LNCaP clone FGC (cell line): ENCODE measurements at places on chromosomes 12 and 14.

DNA sequence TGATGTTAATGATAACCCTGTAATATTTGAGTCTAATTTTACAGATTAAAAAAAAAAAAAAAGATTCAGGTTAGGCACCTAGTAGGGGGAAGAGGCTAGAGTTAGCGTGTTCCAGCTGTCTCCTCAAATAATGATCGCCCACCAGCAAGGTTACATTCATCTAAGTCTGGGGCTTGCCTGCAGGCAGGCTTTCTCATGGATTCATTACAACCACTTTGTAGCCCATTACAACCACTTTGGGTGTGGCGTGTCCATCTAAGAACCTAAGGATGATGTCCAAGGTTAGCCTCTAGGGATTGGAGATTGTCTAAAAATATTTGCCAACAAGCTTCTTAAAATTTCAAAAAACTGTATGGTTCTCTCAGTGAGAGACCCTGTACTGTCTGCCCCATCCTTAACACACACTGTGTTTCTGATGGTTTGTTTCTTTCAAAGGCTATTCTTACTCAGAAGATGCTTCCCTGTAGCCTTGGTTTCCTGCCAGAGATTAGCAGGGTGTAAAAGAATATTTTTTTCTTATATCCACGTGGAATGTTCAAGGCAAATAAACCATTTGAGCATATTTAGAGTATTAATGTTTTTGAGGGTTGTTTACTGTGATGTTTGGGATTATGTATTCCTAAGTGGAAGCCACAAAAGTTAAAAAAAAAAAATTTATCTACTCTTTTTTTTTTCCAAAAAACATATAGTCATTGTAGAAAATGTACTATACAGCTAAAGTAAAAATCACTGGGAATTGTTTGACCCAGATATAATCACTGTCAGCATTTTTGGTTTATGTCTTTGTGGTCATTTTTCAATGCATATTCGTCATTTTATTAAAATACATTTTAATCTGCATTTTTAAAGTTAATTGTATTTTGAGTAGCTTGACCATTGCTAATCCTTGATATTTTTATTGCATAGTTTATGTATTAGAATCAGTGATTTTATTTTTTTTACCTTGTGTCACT, 1.7 kb downstream of the DYNC1H1 start:
- no peak for DNase-seq

GRCh38 chr14:51269634-51270033, 29.6 kb downstream of the TMX1 start:
- DNase-seq = no peak

DNA sequence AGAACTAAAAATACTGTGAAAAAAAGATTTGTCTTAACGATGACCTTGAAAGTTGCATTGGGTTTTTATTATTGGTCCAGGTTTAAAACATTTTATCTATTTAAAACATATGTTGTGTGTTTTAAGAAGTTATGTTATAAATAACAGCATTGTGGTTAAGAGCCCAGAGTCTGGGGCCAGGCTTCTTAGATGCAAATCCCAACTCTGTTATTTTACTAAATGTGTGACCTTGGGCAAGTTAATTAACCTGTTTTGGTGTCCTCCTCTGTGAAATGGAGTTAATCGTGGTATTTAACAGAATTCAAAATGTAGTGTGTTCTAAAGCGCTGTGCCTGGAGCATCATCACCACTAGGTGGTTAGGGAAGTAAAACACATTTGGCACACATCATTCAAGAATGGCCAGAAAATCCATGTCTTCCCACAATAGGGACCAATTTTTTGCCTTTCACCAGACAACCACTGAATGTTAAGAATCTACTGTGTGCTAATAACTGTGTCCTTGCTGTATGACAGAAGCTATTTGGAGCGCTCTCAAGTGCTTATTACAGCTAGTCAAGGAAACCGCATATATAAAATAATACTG, 133.3 kb downstream of the MON2 start:
- DNase-seq = no peak

DNA sequence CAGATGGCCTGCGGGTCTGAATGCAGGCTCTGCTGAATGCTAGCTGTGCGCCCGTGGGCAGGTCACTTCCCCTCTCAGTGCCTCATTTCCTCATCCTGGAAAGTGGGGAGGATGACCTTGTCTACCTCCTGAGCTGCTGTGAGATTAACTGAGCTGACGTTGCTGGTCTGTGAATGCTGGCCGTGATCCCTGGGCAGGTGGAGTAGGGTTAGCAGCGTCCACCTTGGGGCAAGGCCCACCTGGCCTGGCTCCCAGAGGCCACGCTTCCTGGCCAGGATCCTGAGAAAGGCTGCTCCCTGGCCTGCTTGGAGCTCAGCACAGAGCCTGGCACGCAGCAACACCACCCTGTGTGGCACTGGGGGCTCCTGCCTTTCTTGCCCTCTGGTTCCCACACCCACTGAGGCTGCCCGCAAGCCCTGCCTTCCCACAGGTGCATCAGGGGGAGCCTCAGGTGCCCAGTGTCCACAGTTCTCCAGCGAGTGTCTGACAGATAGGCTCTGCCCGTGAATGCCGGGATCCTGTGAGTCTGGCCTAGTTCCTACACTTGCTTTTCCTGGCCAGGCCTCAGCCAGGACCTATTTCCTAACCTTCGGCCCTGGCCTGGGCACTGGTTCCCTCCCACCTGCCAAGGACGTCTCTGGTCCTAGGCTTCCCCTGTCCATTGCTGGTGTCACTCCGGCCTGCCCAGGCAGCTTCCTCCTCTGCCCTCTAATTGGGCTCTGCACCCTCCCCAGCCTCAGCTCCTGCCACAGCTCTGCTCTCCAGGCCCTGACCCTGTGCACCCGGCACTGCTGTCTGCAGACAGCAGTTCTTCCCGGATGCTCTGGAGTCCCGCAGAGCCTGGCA, 37.2 kb upstream of the TDRD9 start:
- no peak for DNase-seq

DNA sequence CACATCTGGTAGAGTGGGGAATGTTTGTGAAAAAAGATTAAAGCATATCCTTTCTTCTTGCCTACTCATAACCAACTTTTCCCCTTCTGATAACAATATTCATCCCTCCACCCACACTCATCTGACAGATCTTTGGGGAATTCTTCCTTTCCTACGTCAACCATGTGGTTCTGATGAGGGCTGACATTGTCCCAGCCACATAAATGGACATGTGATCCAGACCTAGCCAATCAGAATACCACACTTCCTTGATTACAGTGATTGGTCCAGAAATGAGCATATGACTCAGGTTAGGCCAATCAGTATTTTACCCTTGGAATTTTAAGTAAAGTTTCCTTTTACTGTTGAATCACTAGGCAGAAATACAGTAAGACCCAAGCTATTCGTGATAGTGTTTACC, 58.9 kb downstream of the GPR65 start:
- no peak for DNase-seq
